Suppressor macrophage (primary cell): ENCODE measurements at places on chromosomes 11 and 22.

GRCh38 chr11:8099291-8099899 is 18.4 kb downstream of the TUB start:
- peak; percentile 78 for DNase-seq

DNA sequence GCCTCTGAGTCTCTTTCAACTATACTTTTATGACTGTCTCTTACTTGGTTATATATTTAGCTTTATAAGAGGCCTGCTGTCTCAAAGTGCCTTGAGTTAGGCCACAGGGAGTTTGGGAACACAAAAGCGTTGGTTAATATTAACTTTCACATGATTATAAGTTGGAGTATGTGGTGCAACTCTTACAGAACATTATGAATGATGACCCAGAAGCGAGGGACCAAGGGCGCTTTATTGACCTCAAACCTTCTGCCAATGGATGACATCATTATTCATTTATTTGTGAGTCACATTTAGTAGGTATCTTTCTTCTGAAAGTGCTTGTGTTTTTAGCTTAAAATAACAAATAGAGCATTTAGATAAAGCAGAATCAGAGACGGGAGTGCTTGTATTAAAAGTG is 298.0 kb upstream of the ZC3H12C start:
- no peak for DNase-seq

- DNase-seq = no peak
Observed at GRCh38 chr11:133509924-133510697, 22.2 kb downstream of the OPCML start.

- DNase-seq = no peak
Observed at GRCh38 chr22:32652645-32653270, 148.7 kb upstream of the TIMP3 start.

GRCh38 chr11:70610566-70611565 is 212.5 kb downstream of the CTTN start:
- DNase-seq = no peak

GRCh38 chr11:63609536-63609935 is 4.7 kb downstream of the PLAAT3 start:
- DNase-seq = no peak

- no peak for DNase-seq
Observed at GRCh38 chr11:41660585-41660984, 201.1 kb upstream of the LRRC4C start.

DNA sequence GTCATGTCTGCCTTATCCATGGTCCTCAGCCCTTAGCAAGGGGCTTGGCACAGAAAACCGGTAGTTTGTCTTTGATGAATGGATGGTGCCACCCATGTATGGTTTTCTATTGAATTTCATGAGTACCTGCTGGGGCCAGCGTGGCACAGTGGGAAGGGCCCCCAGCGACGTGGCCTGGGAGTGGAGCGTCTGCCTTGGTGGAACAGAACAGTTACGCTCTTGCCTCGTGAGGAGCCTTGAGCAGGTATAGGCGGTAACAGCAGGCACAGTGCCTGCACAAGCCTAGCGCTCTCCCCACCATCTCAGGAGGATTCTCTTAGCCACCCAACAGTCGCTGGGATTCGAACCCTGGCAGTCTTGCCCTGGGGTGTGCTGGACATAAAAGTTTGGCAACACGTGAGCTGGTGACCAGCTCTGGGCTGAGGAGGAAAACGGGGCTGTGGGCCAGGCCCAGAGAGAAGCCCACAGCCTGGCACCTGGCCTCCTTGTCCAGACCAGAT is 3.0 kb upstream of the SSH3 start:
- no peak for DNase-seq
